SJCRH30 (cell line): ENCODE measurements at places on chromosomes 2 and 18. TPM values are rescaled to one million over a fixed set of nuclear protein-coding genes. Genes with fewer than 3 reads are reported as not detected.
A peak's percentile ranks its signal among the peaks of the same experiment; 100 is the strongest.

Gene DNAJC5G
- total RNA-seq, result not detected in 2 replicates

Gene CDKL4
- 0.12 and 0.25 TPM in 2 replicates for total RNA-seq

Gene TMEM150A
- total RNA-seq, result 5.4 and 5.6 TPM in 2 replicates

Gene AMER3
- total RNA-seq, result not detected in 2 replicates

DNA sequence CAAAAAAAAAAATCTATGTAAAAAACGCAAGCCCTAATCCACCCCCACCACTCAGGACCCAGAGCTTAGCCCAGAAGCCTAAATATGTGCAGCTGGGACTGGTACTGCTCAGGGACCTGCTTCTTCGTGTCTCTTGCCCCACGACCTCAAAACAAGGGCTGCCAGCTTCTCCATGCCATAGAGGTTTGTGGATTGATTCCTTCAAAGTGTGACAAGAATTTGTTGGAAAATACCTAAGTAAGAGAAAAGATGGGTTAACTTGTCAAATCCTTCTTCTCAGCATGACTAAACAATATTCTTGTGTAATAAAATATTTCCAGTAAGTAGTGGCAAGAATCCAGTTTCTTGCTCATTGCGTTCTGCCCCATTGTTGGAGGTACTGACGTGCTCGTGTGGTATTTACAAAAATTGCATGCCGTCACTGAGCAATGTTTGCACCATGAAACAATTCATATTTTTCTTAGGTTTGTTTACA is 825 bp upstream of the SCYGR1 start:
- no peak overlapping the region for H3K27ac ChIP-seq
- no peaks in the 10 kb centered on the region for H3K27me3 ChIP-seq

DNA sequence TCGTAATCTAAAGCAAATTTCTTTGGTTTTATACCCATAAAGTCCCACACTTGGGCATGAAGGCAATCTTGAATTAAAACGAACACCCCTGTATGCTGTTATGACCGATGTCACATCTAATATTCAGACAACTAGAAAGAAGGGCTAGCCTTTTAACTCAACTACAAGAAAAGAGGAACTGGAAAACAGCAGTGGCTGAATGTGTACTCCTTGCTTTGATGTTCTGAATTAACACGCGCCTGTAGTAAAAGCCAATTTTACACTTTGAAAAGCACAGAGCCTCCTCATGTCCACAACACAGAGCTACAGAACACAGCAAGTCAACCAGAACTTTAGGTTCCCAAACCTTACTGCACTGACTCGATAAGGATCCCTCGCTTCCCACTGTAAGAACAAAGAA is 147.6 kb downstream of the HDAC4 start:
- peaks cover 29% of the 10 kb centered on the region for H3K4me1 ChIP-seq
- H3K27me3 ChIP-seq, result no peaks in the 10 kb centered on the region
- no peaks in the 10 kb centered on the region for H3K36me3 ChIP-seq
- no peak overlapping the region for H3K27ac ChIP-seq
- no peak overlapping the region for H3K4me3 ChIP-seq

DNA sequence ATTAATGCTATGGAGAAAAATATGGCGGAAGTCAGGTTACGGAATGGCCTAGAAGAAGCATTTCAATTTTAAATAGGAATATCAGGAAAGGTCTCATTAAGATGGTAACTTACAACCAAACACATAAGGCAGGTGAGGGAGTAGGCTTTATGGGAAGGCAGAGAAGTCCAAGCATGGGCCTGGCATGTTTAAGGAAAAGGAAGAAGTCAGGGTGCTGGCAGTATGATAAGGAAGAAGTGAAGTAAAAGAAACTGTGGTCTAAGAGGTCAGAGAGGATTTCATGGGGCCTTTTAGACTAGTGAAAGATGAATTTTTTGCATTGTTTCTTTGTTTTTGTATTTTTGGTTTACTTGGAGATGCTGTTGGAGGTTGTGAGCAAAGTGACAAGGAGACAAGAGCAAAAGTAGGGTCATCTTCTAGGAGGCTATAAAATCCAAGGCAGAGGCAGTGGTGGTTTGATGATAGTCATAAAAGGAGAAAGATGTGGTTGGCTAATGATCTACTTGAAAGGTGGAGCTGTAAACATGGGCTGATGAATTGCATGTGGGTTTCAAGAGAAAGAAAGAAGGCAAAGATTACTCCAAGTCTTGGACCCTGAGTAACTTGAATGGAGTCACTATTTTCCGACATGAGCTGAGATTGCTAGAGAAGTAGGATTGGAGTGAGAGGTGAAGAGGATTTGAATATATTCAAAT is 354.3 kb downstream of the GPD2 start:
- H3K27me3 ChIP-seq, result no peaks in the 10 kb centered on the region; the same call in 1 of the 2 replicates
- no peaks in the 10 kb centered on the region for H3K4me1 ChIP-seq
- H3K4me3 ChIP-seq, result no peak overlapping the region
- DNase-seq, result no peak

- H3K36me3 ChIP-seq, result no peaks in the 10 kb centered on the region
- no peak overlapping the region for H3K27ac ChIP-seq
- H3K27me3 ChIP-seq, result no peaks in the 10 kb centered on the region
- H3K4me1 ChIP-seq, result peaks cover 12% of the 10 kb centered on the region
- no peak for DNase-seq
Measured at GRCh38 chr2:172993931-172994717, 81.5 kb upstream of the MAP3K20 start.

DNA sequence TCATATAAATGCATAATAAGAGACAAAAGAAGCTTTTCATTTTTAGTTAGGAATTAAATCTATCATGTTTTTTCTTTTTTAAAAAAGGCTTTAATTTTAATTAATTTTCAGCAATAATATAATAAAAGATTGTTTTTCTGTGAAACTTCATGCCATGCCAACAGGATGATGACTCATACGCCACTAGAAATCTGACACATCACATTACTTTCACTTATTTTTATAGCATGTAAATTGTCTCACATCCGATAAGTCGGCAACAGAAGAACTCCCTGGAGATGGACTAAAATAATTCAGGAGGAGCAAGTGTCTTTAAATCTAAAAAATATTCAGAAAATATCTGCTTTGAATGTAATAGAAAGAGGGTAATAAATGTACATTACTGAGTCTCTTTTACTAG is 1024.2 kb upstream of the ACVR2A start:
- H3K4me3 ChIP-seq, result no peak overlapping the region
- DNase-seq, result peak; percentile 22
- peak overlapping the region; percentile 81 for H3K27ac ChIP-seq
- H3K4me1 ChIP-seq, result peaks cover 27% of the 10 kb centered on the region
- no peaks in the 10 kb centered on the region for H3K36me3 ChIP-seq

DNA sequence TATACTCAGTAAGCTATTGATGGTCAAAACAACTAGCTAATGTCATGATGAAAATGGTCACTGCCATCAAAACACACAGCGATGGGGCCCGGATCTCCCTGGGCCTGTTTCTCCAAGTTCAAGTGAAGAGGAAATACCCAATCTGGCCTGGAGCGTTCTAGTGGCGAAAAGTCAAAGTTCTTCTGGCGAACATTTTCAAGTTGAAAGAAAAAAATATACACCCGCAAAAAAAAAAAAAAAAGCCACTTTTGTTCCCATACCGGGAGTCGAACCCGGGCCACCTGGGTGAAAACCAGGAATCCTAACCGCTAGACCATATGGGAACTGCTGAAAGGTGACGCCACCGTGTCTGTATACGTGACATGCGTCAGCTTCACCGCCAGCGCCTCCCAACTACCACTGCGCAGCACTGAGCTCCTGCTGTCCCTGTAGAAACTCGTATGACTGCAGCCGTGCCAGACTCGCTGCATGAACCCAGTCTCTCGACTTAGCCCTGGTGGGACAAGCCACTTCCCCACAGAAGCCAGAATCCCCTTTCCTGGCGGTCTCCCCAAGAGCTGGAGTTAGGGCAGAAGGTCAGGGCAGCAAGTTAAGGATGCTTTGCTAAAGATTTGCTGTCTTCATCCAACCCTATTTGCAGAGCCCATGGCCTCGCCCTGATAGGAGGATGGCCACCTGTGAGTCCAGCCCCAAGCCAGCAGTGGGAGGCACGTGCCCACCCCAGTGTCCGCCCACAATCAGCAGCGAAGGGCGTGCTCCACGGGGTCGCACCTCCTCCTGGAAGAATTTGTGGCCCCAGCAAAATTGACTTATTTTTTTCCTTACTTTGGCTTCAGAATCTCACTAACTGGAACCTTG is 5.6 kb upstream of the IMP4 start:
- no peaks in the 10 kb centered on the region; the same call in 1 of the 2 replicates for H3K27me3 ChIP-seq
- no peak overlapping the region for H3K27ac ChIP-seq
- no peak overlapping the region for H3K4me3 ChIP-seq
- peaks cover 3% of the 10 kb centered on the region; the same call in 1 of the 2 replicates for H3K4me1 ChIP-seq
- DNase-seq, result no peak
- H3K36me3 ChIP-seq, result no peaks in the 10 kb centered on the region

DNA sequence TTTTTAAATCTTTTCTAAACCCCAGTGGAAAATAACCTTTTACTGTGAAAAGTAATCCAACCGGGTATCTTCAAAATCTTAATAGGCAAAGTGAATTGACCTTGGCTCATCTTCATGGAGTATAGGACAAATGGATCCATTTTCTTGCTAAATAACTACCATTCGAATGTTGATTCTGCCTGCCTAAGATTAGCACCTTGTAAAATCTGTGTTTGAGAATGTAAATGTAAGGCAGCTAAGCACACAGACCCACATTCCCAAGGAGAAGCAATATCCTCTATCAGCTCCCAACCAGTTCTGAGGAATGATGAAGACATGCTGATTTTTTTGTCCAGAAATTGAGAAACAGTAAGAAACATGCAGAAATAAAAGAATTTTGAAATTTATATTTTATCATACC is 509.8 kb upstream of the SMIM21 start:
- H3K4me3 ChIP-seq, result no peak overlapping the region
- DNase-seq, result no peak
- H3K27ac ChIP-seq, result no peak overlapping the region
- no peaks in the 10 kb centered on the region for H3K4me1 ChIP-seq
- H3K27me3 ChIP-seq, result no peaks in the 10 kb centered on the region

DNA sequence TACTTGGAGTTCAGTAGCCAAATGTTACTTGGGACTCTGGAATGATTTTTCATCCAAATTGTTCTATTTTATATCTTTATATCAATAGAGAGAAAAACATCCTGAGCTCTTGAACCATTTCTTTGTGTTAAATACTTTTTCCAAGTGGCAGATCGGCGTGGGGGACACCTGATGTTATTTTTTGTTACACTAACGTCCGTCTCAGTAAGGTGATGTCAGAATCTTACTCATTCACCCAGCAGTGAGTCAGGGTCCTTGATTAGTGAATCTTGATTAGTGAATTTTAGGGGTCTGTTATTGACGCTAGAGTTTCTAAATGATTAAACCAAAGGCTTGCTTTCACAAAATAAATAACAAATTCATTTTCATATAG is 1.7 kb downstream of the MIB1 start:
- no peak for DNase-seq
- no peaks in the 10 kb centered on the region for H3K27me3 ChIP-seq
- H3K4me3 ChIP-seq, result peak overlapping the region; percentile 97
- no peaks in the 10 kb centered on the region for H3K36me3 ChIP-seq
- H3K4me1 ChIP-seq, result peaks cover 3% of the 10 kb centered on the region; the same call in 1 of the 2 replicates
- H3K27ac ChIP-seq, result peak overlapping the region; percentile 94

DNA sequence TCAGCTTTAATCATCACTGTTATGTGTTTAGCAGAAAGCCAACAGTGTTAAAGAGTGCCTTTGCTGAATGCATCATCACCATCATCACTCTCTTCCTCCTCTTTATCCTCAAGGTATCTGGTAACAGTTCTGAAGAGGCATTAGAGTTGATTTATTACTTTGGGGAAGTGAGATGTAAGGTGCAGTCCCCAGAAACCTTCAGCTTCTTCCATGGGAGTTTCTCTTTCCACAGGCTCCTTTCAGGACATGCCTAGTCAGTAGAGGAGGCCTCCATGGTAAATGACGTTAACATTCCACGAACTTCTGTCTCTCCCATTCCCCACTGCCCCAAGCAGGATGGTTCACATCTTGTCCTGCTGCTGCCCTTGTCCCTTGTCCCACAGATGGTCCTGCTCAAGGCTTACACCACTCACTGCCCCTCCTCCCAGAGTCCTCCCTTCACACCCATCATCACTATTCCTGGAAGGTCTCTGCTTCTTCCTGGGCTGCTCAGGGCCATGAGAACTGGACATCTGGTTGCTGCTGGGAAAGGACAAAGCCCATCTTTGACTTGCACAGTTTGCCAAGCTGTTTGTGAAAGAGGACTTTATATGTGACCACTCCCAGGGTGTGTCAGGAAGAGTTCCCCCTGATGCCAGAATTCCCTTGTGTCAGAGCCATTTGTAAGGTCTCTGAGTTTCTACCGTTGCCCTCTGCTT is 5.3 kb upstream of the REG1A start:
- H3K27ac ChIP-seq, result no peak overlapping the region
- no peak for DNase-seq
- no peaks in the 10 kb centered on the region for H3K27me3 ChIP-seq
- no peaks in the 10 kb centered on the region for H3K36me3 ChIP-seq

DNA sequence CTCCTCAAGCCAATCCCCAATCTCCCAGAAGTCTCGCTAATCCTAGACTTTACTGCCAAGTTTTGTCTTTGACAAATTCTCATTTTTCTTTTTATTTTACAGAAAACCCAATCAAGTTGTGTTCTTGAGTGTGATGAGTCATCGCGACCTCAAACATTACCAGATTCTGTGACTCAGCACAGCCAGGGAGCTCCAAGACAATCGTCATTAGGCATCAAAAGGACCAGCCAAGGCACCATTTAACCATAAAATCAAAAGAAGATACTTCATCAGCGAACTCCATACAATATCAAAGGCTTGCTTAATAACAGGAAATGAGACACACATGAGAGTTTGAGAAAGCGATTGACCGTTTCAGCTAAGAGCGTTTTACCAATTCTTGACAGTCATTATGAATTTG is 146.2 kb upstream of the AGAP1 start:
- H3K4me1 ChIP-seq, result no peaks in the 10 kb centered on the region
- H3K27me3 ChIP-seq, result no peaks in the 10 kb centered on the region
- H3K27ac ChIP-seq, result no peak overlapping the region

- H3K27ac ChIP-seq, result no peak overlapping the region
- DNase-seq, result no peak
- H3K4me1 ChIP-seq, result no peaks in the 10 kb centered on the region
- H3K4me3 ChIP-seq, result no peak overlapping the region
- H3K27me3 ChIP-seq, result no peaks in the 10 kb centered on the region
Measured at GRCh38 chr18:59238385-59238784, 18.4 kb downstream of the GRP start.

DNA sequence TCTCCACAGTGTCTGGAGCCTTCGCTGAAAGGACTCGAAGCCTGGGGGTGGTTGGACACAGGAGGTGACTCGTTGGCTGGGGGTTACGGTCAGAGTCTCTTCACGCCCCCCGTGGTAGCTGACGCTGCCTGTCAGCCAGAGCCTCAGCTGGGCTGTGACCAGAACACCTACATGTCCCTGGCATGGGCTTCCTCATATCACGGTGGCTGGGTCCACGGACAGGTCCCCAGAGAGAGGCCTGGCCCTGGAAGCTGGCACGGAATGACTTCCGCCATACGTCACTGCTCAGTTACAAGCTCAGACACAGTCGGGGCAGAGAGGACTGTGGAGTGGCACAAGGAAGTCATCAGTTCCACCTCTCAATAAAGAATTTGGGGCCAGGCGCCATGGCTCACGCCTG is 28.5 kb downstream of the ITGB1BP1 start:
- H3K4me1 ChIP-seq, result no peaks in the 10 kb centered on the region
- no peaks in the 10 kb centered on the region for H3K27me3 ChIP-seq
- H3K27ac ChIP-seq, result no peak overlapping the region
- H3K36me3 ChIP-seq, result peaks cover 34% of the 10 kb centered on the region
- H3K4me3 ChIP-seq, result no peak overlapping the region
